Stimulated activated CD4-positive, alpha-beta T cell treated with anti-CD3 and anti-CD28 coated beads, TNF-alpha, amount 100 ng/mL, for 24 hours (primary cell): ENCODE measurements at places on chromosomes 16 and 17.

GRCh38 chr17:28957277-28957991, 6.1 kb upstream of the PHF12 start:
- no peak for DNase-seq

- DNase-seq, result no peak
These were observed 16.8 kb downstream of the KCTD5 start for GRCh38 chr16:2698965-2699750.

GRCh38 chr17:44108440-44109311, 14.8 kb downstream of the HDAC5 start:
- DNase-seq, result no peak

DNA sequence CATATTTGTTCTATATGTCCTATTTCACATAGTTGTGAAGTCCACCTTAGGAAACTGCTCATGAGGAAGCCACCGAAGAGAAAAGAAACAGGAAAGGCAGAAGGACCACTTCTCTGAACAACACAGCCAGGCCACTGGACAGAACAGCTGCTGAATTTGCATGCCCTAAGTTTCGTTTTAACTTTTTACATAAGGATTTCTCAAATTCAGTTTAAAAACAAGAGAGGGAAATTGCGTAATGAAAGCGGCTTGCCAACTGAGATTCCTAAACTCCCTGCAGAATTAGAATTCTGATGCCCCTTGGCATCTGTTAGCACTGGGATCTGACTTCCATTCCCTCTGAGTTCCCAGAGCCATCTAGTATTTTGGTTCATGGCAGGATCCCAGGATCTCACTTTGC, 5.0 kb upstream of the CCL8 start:
- no peak for DNase-seq

GRCh38 chr16:29148867-29149272, 164.0 kb downstream of the LAT start:
- peak; percentile 45 for DNase-seq

DNA sequence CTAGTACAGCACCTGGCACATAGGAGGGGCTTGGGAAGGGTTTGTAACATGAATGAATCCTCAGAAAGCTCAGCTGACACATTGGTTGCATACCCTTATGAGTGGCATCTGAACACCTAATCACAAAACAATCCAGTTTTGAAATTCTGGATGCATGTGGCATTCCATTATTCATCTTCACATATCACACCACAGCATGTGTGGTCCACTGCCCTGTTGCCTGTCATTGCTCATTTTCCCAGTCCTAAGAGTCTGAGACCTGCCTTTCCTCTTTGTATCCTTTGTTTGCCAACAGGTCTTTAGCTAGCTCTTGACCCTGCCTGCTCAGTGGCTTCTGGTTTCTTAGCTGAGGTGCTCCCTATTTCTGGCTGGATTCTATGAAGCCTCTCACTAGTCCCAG, 170.8 kb upstream of the ASIC2 start:
- no peak for DNase-seq

- DNase-seq, result no peak
These were observed 12.3 kb downstream of the CEP131 start for GRCh38 chr17:81210466-81210865.

DNA sequence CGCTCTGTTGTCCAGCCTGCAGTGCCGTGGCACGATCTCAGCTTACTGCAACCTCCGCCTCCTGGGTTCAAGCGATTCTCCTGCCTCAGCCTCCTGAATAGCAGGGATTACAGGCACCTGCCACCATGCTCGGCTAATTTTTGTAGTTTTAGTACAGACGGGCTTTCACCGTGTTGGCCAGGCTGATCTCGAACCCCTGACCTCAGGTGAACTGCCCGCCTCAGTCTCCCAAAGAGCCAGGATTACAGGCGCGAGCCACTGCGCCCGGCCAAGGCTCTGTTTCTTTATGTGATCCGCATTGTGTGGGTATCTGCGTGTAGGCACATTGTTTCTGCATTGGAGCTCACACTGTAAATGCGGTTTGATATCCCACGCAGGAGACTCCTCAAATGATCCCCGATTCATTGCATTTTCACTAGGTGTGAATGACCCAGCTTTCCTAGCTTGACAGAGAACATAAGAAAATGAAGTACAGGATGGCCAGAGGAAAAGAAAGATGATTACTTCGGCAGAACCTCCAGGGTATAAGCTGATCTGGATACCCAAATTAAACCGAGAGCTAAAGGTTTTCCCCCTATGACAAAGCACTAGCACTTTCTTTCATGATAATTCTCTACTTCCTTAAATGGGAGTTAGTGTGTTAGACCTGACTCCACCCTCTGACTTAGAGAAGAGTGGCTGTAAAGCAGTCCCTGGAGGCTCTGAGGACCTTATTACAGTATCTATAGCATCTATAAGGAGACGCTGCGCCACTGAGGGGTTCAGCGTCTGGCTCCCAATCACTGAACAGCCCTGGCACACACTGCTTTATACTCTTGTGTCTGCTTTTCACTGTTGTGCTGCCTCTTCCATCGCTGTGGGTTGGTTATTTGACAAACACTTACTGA, 17.3 kb downstream of the COTL1 start:
- DNase-seq, result no peak

- DNase-seq, result no peak
These were observed 25.9 kb upstream of the RPRML start for GRCh38 chr17:47004906-47005305.

- DNase-seq, result no peak
These were observed 2.0 kb downstream of the GRIN2A start for GRCh38 chr16:10180042-10180770.

GRCh38 chr17:68294196-68294555, 2.9 kb downstream of the ARSG start:
- DNase-seq, result no peak

GRCh38 chr17:62381561-62381960, 1.2 kb downstream of the EFCAB3 start:
- no peak for DNase-seq

- no peak for DNase-seq
These were observed 48.7 kb downstream of the CPPED1 start for GRCh38 chr16:12754824-12755543.

DNA sequence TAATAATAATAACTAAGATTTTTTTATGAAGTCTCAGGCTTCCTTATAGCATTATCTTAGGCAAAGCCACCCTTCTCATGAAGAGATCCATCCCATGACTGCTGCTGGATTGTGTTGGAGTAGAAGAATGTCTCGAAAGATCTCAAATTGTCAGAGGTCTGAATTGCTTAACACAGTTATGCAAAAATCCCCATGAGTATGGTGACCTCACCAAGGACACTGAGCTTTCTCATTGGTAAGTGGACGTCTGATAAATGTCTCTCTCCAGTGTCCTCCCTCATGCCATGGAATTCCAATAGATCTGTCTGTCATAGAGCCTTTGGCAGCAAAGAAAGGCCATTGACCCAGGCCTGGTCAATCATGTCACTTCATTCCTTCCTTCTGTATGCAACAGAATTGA, 264.5 kb downstream of the CDH11 start:
- no peak for DNase-seq

GRCh38 chr16:8537691-8538342, 52.5 kb downstream of the TMEM114 start:
- DNase-seq, result no peak

DNA sequence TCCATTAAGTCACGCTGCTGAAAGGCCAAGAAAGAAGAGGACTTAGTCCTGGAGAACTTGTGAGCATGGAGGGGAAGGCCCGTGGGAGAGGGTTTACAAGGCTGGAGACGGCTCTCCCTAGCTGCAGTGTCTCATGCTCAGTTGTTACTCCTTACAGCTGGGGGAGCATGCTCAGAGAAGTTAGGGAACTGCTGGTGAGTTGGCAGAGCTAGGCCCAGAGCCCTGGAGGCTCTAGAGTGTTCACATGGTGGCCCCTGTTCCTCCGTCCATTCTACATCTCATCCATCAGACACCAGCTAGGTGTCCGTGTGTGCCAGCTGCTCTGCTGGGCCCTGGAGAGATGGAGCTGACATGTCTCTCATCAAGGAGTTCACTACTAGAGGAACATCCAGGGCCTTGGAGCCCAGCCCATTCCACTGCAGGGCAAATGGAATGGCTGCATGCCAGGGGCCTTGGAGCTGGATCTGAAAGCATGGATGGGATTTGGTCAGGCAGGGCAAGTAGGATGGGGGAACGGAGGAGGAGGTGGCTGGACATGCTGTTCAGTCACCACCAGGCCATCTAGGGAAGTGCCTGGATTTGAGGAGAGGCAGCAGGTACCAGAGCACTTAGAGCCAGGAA, 6.3 kb downstream of the XYLT2 start:
- no peak for DNase-seq

DNA sequence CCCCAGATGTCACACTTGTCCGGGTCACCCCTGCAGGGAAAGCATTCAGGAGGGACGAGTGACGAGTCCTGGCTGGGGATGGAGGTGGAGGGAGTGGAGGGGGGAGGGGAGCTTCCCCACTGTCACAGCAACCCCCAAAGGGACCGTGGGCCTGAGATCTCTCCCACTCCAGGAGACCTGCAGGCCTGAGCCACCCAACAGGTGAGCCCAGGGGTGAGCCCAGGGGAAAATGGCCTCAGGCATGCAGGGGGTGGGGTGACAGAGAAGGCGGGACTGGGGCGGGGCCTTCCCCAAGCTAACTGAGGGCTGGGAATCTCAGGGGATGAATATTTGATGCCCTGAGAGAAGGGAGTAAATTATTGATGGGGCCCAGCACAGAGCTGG, 2.4 kb downstream of the USH1G start:
- no peak for DNase-seq

DNA sequence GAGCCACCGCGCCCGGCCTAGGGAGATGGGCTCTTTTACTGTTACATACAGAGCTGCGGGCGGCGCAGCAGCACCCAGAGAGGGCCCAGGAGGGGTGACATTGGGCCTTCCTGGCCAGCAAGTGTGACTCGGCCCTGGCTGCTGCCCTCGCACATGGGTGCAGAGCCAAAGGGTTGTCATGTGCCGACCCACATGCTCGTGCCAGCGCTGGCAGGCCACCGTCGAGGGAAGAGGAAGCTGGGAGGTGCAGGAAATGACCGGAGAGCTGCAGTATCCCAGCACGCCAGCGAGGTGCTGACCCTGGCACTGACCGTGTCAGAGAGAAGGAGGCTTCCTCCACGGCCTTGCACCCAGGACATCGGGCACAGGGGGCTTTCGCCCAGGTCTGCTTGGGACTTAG, 8.0 kb downstream of the ENDOV start:
- DNase-seq, result no peak

GRCh38 chr17:75695830-75696271, 25.4 kb upstream of the ITGB4 start:
- DNase-seq, result no peak

DNA sequence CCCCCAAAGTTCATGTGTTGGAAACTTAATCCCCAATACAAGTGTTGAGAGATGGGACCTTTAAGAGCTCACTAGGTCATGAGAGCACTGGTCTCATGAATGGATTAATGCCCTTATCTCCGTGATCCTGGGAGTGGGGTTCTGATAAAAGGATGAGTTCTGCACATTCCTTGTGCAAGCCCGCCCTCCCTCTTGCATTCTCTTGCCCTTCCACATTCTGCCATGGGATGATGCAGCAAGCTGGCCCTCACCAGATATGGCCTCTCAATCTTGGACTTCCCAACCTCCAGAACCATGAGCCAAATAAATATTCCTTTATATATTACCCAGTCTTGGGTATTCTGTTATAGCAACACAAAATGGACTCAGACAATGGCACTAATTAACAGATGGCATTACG, 14.1 kb downstream of the GLG1 start:
- no peak for DNase-seq
